ENCODE measurements at places on chromosomes 11 and 22.

- DNase-seq = peak; percentile 30
These were observed 277.3 kb upstream of the FAT3 start for GRCh38 chr11:91947215-91947820.

- DNase-seq = no peak
These were observed 11.4 kb downstream of the EHF start for GRCh38 chr11:34632105-34632791.

GRCh38 chr11:130397780-130398179 is 30.6 kb downstream of the ADAMTS8 start:
- DNase-seq = no peak

DNA sequence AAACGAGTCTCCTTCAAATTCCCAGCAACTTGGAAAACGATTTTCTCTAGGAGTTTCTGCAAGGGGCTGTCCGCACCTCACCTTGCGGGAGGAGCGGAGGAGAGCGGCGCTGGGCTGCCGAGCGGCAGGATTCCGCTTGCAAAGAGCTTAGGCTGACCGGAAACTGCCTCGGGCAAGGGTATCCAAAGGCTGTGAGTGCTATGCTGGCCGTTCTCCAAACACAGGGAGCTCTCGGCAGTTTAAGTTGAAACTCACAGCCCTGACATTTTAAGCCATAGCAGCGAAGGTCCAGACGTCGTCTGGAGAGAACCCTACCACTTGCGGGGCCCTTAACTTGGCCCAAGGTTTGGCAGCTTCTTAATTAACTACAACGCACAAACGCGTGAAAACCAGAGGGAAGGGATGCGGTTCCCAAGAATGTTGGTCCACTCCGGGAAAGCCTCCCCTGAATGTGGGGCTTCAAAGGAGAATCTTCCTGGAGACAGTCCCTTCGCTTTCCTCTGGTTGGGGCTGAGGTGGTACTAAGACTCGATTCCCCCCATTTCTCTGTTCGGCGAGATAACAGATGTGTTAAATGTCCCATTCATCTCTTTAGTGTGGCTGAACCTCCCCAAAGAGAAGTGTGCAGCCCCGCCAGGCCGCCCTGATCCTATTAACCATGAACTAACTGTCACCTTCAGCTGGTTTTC is 1.1 kb upstream of the DBX1 start:
- DNase-seq = no peak

- DNase-seq = no peak
These were observed 42.8 kb downstream of the REXO2 start for GRCh38 chr11:114482114-114482513.

- DNase-seq = no peak
These were observed 5.3 kb upstream of the PARVA start for GRCh38 chr11:12372111-12372510.

DNA sequence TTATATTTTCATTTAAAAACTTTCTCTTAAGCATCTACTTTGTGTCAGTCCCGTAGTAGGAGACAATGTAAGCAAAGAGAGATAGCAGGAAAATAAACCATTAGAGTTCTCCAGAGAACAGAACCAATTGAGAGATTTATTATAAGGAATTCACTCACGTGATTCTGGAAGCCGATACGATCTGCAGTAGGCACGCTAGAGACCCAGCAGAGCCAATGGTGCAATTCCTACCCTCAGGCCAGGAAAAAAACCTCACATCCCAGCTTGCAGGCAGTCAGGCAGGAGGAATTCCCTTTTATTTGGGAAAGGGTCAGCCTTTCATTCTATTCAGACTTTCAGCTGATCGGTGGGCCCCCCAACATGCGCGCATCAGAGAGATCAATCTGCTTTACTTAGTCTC is 7.3 kb upstream of the PLEKHA7 start:
- DNase-seq = peak; percentile 13

DNA sequence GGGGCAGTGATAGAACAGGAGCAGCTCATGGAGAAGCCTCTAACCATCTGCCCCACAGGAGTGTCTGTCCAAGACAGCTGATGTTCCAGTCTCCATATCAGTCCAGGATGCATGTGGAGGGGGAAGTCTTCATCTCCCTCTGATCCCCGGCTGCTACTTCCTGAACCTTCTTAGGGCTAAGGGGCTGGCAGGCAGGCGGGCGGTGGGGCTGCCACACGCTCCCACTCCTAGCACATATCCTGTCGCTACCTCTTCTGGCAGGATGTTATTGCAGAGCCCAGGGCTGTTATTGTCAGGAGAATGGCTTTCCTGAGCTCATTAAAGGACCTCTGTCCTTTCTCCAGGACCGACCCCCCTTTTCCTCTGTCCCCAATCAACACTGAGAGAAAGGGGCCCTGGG is 25.4 kb downstream of the LRRC55 start:
- no peak for DNase-seq

- no peak for DNase-seq
These were observed 40.4 kb downstream of the KMT2A start for GRCh38 chr11:118476676-118477075.

DNA sequence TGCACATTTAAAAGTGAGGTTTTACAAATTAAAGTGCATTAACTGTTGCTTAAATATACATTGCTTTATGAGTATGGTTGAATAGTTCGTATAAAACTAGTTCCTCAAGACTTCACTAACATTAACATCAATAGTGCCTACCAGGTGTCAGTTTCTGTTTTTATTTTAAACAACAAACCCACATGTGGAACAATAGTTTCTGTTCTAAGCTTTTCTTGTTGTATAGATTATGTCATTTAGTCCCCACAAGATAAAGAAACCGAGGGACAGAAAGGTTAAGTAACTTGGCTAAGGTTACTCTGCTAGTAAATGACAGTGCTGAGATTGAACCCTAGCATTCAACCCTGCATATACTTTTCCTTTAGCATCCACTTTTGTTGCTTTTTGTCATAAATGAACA is 41.4 kb upstream of the ST14 start:
- DNase-seq = no peak

GRCh38 chr11:118003456-118003855 is 17.3 kb downstream of the IL10RA start:
- DNase-seq = no peak

DNA sequence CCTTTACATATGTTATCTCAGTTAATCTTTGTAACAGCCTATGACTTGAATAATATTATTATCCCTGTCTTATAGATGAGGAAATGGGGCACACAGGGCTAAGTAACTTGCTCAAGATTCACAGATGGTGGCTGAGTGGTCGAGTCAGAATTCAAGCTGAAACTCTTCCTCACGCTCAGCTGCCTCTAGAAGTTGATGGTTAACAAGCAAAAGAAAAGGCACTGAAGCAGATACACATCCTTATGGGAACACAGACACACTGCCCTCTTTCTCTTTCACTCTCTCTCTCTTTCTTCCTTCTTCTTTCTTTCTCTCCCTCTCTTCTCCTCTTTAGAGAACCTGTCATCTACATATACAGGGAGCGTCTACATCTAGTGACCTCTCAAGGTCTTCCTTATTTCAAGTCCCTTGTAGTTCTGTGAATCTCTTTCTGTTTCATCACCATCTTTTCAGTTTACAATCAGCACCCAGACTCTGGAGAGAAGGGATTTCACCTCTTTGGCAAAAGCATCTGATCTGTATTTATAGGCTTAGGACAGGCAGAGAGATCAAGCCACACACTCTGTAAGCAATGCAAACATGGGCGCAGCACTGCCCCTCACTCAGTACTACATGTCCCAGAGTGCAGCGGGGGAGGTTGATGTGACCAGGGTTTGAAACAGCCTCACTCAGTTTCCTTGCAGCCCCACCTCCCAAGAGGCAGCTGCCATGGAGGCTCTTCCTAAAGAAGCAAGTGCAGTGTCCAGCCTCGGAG is 75.7 kb downstream of the GRAMD1B start:
- DNase-seq = no peak

DNA sequence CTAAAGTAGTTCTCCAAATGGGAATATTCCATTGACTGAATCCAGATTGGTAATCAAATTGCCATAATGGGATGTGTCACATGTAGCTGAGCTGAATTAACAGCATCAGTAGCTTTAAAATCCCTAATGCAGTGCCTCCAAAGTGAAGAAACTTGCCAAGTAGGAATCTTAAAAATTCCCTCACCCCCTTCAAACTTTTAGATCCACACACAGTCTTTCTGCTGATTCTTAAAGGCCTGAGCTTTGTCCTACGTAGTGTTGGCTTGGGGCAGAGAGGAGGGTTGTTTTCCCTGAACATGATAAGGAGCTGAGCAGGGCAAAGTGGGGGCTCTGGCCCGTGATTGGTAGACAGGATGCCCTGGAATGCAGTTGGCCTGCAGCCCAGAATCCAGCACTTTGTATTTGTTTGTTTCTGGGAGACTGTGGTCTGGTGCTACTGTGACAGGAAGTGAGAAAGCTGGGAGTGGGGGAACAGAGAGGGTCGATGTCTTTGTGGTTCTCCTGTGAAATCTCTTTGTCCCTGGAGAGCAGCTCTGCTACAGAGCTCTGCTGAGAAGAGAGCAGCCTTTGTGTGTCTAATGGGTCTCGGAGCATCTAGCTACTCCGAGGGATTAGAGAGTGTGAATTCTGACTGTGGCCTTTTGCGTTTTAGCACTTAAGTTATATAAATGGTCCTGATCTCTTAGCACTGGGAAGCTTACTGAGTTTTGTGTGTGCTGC is 16.9 kb downstream of the CTNND1 start:
- peak; percentile 95 for DNase-seq

DNA sequence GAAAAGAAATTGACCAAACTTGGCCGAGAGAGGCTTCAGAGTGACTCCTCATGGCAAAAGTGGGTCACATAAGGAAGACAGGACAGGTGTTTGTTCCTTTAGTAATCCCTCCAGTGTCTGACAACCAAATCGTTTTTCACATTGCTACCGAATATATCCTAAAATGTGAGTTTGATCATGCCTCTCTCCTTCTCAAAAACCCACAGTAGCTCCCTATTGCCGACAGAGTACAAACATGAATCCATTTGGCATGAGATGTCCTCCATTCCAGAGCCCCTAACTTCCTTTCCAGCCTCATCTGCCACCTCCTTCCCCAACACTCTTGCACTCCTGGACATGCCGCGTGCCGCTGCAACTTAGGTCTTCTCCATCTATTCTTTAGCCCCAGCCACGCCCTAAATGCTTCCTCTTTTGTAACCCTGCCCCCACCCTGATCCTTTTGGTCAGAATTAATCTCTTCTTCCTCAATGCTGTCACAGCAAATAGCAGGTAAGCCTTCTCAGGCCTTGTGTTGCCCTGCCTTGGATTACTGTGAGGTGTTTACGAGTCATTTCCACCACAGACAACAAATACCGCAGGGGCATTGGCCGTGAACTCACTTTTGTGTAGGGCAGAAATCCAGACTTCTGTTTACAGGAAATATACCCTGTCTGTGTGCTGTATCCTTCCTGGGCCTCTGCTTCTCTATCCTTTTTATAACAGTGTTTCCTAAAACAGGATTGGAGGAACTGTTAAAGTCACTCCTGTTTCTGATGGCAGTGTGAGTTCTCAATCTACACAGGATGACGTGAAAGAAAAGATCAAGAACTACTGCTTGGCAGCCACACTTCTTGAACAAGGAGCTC is 66.0 kb upstream of the FTH1 start:
- no peak for DNase-seq

DNA sequence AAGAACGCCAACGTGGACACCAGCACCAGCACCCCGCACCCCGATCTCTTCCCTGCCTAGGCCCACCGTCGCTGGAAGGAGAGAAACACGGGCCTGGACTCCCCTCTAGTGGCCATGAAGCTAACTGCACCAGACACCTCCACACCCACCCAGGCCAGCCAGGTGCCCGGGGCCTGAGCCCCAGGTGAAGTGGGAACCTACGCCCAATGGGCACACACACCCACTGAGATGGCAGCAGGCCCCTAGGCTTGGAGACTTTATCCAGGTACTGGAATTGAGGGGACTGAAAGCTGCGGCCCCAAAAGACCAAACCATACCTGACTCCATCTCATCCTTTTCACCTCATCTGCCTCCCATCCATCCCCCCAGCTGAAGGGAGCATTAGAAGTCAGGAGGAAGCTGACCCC is 81.0 kb downstream of the BUD13 start:
- DNase-seq = no peak

- DNase-seq = no peak
These were observed 50.0 kb upstream of the RFPL3 start for GRCh38 chr22:32307617-32308016.

DNA sequence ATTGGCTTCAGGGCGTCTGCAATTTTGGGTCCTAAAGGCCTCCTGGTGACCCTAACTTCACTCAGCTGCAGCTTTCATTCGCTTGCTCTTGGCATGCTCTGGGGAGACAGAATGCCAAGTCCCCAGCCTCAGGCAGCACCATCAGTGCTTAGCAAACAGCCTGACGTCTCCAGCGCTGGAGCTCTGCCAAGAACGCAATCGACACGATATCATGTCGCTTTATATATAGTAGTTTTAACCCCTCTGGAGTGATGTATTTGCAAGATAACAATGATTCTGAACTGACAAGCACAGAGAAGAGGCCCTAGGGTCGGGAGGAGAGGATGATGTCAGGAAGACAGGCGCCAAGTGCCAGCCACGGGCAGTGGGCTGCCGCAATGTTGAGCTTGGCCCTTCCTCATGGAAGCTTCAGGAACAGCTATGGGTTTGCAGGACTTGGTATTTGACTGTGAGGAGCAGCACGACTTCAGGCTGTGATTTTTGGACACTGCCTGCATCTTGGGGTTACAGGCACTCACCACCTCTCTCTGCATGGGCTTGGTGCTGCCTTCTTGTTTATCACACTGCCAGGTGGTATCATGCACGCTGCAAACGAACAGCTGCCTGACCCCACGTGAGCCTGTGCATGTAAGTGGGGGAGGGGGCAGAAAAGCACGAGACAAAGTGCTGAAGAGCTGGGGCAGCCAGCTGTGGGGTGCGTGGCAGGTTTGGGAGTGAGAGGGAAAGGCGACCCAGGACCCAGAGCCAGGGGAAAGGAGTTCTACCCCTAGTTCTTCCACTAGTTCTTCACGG is 26.1 kb downstream of the B3GAT1 start:
- DNase-seq = no peak

GRCh38 chr22:25741692-25742626 is at the start of gene MYO18B:
MYO18B (plus strand) TSS chr22:25742188; CDS start chr22:25761093, 18,905 bp downstream.
- DNase-seq = no peak

GRCh38 chr11:77472991-77473800 is 698 bp downstream of the PAK1 start:
- DNase-seq = no peak

GRCh38 chr11:121667836-121668235 is 215.1 kb upstream of the SORL1-AS1 start:
- no peak for DNase-seq

DNA sequence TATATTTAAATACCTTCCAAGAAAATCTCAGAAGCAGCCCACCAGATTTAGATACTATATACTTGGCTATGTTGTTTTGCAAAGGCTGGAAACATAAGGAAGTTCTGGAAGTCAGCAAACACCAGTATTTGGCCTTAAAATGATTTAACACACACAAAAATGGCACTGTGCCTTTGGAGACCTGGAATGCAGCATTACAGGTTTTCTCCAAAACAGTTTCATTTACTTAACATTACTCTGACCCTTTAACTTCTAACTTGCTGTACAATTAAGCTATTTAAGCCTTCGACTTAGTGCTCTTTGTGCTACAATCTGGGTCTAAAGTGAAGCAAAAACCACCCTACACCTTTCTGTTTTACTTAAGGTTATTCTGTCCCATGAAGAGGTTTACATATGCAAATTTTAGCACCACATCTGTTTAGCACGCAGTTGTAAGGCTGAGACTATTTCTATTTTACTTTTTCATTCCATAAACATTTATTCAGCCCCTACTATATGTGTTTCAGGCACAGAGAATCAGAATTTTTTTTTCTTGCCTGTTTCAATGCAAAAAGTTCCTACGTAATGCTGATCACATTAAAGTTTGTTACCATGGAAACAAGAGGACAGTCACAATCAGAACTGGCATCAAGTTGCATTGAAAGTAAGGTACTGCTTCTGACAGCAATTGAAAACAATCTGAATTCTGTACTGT is 70.3 kb downstream of the MAML2 start:
- DNase-seq = no peak
